ENCODE measurements at places on chromosomes 12 and 14.

- DNase-seq = no peak
Observed at GRCh38 chr14:91346838-91347173, 70.8 kb downstream of the CCDC88C start.

DNA sequence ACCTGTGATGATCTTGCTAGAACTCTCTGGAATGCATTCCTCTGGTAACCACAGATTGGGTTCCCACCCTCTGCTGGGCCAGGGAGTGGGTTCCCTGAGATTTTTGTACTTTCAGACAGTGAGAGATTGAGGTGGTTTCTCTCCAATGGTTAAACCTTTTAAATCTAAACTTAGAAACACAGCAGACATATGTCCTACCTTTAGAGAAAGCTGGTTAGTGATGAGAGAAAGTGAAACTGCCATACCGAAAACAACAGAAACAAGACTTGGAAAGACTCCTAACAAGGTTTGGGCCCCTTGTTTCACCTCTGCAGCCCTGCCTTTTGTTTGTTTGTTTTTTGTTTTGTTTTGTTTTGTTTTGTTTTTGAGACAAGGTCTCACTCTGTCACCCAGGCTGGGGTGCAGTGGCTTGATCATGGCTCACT, 9.7 kb upstream of the SGPP1 start:
- DNase-seq = no peak

- DNase-seq = no peak
Observed at GRCh38 chr12:131369094-131369845, 341.6 kb upstream of the SFSWAP start.

DNA sequence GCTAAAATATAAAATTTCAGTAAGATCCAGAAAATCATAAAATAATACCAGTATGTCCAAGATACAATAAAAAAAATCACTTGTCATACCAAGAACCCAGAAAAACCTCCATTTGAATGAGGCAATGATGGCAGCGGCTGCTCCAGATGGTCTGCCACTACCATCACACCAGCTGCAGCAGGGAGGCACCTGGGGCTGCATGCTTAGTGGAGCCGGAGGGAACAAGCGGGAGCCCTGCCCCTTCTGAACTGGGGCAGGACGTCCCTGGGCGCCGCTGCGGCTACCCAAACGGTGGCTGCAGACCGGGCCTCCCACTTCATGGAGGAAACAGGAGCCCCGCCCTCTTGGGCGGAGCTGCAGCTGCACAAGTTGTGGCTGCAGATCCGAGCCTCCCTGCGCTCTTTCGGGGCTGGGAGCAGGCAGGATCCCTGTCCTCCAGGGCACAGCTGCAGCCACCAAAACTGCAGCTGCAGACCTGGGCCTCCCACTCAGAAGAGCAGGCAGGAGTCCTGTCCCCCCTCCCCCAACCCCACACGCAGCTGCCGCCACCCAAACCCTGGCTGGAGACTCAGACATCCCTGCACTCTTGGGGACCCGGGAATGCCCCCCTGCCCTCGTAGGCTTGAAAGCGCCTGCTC, 36.1 kb upstream of the OR5AU1 start:
- no peak for DNase-seq

DNA sequence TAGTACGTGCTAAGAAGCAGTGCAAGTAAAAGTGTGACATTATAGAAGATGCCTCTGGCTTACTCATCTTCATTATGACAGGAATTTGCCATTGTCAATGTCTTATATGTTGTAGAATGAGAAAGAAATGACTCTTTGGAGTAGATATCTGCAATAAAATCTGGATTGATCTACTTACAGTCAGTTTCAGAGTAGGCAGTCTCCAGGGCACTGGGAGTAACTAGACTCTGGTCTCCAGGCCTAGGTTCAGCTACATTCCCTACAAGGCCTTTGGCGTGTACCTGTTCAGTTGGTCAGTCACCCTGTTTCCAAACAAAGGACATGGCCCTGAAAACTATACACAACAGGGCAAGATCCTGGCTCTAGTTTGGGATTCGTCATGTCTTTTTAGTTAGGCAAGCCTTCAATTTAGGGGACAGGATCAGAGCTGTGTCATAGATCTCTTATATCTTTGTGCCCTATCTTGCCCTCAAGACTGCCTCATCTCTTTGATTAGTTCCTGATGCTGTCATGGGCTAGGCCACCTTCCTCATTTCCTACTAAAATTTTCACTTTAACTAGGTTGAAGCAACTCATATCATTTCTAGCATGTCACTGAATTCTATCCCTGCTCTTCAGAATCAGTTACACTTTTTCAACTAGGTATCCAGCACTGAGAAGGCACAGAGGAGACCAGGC, 410.0 kb downstream of the RAD51B start:
- DNase-seq = no peak

DNA sequence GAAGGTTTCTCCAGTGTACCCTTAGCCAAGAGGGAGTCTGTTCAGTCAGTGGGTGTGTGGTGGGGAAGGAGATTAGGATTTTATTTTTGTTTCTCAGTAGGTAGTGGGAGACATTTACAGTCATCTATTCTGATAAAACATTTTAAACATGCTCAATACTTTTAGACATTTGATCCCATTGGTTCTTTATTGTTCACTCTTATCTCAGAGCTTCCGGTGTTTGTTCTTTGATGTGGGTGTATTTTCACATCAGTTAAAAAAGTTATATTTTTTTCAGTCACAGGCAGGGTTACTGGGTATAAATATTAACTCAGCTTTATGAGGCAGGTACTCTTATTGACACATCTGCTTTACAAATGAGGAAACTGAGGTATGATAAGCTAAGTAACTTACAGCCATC, 43.3 kb upstream of the LRRK2 start:
- no peak for DNase-seq

DNA sequence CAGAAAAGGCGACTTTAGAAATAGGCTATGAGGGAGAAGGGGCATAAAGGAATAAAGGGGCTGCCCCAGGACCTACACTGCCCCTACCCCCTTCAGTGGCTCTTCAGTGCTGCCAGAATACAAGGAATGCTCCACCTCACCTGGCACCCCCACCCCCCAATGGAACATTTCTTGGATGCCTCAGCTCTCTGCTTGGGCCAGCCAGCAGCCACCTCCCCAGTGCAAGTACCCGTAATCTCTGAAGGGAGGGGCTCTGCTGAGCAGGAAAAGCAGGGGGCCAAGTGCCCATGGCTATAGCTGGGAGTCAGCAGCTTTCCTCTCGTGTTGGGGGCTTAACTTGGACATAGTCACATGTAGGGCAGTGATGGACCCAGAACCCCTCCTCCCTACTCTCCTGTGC, 33.3 kb downstream of the BAZ2A start:
- no peak for DNase-seq

DNA sequence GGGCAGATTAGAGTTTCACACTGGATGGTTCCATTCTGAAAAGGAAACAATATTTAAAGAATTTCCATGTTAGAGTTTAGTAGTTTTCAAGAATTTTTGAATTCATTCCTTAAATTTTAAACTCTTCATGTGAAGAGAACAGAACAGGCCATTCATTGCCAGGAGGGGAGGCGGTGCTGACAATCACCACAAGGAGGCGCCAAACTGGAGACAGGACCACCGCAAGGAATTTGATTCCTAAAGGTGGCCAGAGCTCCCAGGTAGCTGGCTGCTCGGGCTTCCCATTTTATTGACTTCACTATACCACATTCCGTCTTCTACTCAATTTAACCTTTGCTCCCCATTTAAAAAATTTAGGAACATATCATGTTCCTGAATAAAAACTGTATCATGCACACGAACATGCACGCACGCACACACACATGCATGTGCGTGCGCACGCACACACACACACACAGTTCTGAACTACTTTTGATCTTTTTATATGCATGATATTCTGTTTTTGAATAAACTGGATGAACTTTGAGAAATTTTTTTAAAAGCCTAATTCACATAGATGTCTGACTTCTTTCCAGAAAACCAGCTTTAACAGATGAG, 101.2 kb downstream of the NELL2 start:
- no peak for DNase-seq

DNA sequence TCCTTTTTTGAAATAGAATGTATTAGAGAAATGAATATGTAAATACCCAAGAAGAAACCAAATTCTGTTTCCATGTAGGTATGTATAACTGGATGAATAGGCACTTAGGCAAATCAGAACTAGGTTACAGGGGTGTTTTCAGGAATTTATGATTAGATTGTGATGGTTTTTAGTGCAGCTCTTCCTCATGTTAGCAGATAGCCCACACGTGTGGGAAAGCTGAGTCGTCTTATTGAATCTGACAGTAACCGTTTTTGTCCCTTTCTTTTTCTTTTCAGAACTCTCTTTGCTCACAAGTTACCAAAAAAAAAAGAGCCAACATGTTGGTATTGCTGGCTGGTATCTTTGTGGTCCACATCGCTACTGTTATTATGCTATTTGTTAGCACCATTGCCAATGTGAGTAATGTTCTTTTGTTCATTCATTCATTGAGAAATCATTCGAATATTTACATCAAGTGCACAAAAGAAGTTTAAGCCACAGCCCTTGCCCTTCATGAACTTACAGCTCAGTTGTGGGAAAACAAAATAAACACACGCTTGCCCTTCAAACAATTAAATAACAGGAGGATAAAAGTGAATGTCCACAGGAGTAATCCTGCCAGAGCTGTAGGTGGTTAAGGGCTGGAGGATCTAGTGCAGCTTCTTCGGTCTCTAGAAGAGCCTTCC, 14.8 kb downstream of the EMP1 start:
- no peak for DNase-seq

GRCh38 chr14:40219032-40219431, 786.8 kb upstream of the FBXO33 start:
- no peak for DNase-seq

- DNase-seq = no peak
Observed at GRCh38 chr12:10190558-10191388, 11.9 kb downstream of the TMEM52B start.

DNA sequence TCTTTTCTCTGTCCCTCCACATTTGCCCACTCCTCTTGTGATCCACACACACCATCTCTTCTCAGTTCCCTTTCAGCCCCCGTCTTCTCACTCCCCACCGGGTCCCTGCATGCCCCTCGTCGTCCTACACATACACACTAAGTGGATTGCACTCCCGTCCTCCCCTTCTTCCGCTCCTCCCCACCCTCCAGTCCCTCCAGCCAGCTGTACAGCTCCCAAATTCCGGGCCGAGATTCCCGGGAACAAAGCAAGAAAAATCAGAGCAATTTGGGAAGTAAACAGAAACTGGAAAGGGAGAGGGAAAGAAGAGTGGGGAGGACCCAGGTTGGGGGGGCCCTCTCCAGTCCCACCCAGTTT, 282 bp upstream of the IGFBP6 start:
- DNase-seq = no peak

DNA sequence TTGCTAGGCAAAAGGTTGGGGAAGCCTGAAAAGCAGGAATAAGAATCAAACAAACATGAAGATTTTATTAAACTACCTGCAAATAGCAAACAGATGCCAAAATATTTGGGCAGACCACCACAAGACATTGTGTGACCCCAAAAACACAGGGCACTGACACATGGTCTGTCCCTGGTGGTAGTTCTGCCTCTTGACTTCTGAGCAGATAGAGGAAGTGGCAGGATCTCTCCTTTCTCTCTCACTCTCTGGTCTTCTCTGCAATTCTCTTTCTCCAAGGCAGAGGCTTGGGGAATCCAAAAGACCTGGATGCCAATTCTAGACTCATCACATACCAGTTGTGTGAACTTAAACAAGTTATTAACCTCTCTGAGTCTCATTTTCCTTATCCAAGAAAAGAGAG, 4.3 kb upstream of the PTGDR start:
- DNase-seq = no peak

DNA sequence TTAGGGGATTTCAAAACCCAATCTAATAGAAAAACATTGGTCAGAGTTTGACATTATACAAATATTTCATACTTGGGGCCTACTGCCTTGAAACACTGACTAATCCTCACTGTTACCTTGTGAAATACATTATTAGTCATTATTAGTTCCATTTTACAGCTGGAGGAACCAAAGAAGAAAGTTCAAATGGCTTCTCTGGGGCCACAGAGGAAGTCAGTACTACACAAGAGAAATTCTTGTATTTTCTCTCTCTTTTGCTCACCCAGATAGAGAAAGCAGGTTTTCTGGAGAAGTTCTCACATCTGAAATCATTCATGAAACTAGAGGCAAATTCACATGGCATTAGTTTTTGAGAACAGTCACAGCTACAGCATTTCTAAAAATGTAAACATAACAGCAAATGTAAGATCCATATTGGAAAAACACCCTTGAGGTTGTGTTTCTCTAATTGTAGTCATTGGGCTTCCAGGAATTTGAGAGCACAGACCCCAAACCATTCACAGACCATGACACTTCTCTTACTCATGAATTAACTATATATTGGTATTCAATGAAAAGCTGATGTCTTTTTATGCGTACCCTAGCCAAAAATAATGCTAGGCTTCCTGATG, 83.0 kb downstream of the LLPH start:
- no peak for DNase-seq

GRCh38 chr12:10957741-10958140, 18.7 kb upstream of the TAS2R14 start:
- DNase-seq = no peak

- DNase-seq = no peak
Observed at GRCh38 chr14:24011051-24011450, 22.3 kb downstream of the DHRS4L2 start.

DNA sequence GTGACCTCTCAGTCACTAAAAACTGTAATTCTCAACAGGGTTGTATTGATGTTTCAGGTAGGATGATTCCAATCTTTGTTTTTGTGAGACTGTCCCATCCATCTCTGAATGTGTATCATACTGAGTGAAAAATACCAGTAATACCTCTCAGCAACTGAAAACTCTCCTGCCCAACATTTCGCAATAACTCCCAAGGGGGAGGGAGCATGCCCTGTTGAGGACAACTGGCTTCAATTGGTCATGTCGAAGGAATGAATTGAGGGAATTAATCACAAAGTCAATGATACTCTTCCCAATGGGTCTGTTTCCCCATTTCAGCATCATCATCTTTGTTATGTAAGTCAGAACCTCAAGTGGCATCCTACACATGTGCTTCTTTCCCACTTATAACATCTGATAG, 102.4 kb upstream of the E2F7 start:
- DNase-seq = no peak

GRCh38 chr12:74129702-74130101, 407.9 kb upstream of the ATXN7L3B start:
- no peak for DNase-seq

DNA sequence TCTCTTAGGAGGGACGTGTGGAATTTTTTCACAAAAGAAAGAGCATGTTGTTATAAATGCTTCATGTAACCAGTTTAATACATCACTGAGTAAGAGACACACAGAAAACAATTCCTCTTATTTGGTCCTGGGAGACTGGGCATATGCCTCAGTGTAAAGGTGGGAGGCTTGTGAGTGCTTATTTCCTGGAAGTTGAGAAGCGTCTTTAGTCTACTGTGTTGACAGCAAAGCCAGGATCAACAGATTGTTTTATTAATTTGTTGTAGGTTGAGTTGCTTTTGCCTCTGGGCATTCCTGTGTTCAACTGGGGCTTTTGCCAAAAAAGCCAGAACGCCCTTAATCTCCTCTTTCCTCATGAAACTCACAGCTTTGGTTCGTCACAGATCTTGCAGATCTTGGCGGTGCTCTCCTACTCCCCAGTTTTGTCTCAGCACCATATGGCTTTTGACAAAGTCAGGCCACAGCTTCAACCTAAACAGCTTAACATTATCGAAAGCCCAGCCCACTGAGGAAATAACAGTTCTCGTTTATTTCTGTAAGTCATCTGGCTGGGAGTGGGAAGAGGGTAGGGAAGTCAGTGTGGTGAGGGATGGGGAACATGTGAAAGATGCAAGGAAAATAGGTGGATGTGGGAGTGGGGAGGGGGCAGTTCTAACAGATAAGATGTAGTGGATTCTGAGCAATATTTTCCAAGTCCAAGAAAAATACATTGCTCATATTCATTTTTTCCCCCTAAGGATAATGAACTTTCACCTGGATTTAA, 227.2 kb downstream of the DACT1 start:
- DNase-seq = no peak

- DNase-seq = no peak
Observed at GRCh38 chr12:78189656-78190055, 359.0 kb downstream of the NAV3 start.
